Psoas muscle (tissue), 8 donors: ENCODE measurements at places on chromosomes 13 and 19. TPM values are rescaled to one million over a fixed set of nuclear protein-coding genes. Genes with fewer than 3 reads are reported as not detected.
A peak's percentile ranks its signal among the peaks of the same experiment; 100 is the strongest.

GRCh38 chr13:74966275-74966674, 515.7 kb downstream of the TBC1D4 start:
- no peak for DNase-seq

DNA sequence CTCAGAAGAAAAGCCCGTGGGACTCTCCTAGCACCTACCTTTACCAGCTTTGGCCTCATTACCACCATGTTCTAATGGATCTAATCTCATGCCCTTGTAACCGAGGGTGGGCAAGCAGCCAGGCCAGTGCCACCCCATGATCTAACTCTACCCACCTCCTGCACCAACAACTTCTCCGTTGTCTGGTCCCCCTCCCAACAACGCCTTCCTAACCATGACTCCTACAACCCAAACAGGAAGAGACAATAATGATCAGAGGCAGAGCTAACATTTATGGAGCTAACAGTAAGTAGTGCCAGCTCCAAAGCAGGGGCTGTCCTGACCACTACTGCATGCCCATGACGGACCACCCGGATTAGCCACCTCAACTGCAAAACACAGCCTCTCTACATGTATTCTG, 3.5 kb downstream of the USP12 start:
- DNase-seq, result no peak

The KCNN4 gene
- total RNA-seq, result 0.89 TPM

DNA sequence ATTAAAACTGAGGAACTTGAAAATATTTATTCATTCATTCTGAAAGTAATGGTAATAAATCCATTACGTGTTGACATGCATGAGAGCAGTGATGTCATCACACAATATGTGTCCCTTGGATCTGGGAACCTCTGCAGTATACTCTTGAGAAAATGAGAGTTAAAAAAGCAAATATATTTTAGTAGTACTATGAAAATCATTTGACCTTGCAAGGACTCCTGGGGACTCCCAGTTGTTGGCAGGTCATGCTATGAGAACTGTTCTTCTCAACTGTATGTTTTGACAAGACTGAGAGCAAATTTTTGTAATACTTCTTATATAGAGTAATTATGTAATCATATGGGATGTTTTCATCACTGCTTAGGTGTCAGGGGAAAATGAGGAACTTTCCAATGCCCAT, 249.4 kb downstream of the PCCA start:
- no peak for DNase-seq

DNA sequence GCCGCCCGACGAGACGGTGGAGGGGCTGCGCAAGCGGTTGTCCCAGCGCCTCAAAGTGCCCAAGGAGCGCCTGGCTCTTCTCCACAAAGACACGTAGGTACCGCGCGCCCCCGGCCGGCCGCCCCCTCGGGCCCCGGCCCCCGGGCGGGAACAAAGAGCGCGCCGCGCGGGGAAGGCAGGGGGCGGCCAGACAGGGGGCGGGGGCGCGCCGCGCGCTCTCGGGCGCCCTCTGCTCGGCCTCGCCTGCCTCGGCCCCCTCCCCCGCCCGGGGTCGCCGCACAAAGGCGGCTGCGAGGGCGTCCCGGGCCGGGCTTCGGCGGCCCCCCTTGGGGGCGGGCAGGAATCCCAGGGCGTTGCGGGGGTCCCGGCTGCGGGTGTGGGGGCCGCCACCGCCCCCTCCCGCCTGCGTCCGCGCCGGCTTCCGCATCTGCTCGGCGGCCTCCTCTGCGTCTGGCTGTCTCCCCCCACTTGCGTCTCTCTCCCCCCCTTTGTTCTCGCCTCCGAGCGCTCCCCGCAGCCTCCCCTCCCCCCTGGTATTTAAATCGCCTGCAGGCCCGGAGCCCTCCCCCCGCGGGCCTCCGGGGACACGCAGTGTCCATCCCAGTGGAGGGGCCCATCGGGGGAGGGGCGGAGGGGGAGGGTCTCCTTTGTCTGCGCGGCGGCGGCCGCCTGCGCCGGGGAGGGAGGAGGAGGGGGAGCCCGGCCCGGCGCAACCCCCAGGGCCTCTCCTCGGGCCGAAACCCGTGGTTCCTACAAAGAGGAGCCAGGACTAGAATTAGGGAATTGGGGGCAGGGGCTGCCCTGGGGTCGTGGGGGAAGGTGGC, 2.3 kb downstream of the MIDN start:
- DNase-seq, result peak; percentile 81

The ZNF91 gene
- total RNA-seq, result 161 TPM

The CACNG8 gene
- total RNA-seq, result 0.16 TPM

The IFNL3 gene
- total RNA-seq, result not detected

DNA sequence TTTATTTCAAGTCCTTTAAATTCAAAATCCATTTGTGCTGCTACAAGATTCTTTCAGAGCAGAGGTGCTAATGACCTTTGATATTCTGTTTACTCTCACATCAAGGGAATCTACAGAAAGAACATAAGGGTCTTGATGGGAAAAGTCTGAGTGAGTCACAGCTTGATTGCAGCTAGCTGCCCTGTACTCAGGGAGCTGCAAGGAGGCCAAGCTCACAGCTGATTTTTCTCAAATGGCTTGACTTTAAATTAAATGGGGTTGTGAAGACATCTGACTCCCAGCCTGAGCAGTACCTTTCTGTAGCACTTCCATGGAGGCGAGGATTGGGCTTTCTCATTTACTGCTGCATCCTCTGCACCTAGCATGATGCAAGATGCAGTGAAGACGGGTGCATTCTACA, 62.5 kb downstream of the RAP2A start:
- DNase-seq, result no peak

DNA sequence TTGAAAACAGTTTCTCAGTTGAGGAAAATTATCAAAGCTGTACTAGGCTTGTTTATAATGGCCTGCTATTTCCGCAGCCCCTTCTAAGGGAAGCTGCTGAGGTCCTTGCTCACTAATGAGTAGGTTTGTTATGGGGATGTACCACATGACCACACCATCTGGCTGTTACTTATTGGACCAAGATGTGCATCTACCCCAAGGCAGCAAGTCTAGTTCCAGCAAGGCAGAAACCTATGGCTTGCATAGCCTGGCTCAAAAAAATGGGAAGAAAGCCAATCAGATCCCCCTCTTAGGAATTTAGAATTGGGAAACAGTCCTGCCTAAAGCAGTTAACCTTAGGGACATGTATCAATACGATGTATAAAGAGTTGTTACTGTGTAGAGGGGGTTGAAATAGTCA, 186.5 kb upstream of the SPRY2 start:
- no peak for DNase-seq

DNA sequence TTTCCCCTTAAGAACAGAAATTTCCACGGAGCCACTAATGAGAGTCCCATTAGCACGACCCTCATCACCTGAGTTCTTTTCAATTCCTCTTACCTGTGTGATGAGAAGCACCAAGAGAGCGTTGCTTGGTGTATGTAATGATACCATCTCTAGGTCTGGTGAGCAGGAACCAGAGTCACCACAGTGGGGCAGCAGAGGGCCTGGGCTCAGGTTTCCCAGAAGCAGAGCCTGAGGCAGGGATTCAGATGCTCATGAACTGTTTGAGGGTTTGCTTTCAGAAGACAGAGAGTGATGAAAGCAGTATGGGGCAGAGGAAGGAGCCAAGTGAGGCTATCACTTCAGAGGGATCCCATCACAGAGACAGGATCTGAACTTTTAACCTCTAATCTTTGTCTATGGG, 3.1 kb upstream of the PTPRH start:
- DNase-seq, result no peak

- DNase-seq, result no peak
These were observed 55.8 kb upstream of the KLF2 start for GRCh38 chr19:16268676-16269319.

The CGB2 gene
- total RNA-seq, result not detected

The MUC16 gene
- 0.37 TPM for total RNA-seq

- DNase-seq, result no peak
These were observed 2.9 kb upstream of the CHAMP1 start for GRCh38 chr13:114311387-114311786.

DNA sequence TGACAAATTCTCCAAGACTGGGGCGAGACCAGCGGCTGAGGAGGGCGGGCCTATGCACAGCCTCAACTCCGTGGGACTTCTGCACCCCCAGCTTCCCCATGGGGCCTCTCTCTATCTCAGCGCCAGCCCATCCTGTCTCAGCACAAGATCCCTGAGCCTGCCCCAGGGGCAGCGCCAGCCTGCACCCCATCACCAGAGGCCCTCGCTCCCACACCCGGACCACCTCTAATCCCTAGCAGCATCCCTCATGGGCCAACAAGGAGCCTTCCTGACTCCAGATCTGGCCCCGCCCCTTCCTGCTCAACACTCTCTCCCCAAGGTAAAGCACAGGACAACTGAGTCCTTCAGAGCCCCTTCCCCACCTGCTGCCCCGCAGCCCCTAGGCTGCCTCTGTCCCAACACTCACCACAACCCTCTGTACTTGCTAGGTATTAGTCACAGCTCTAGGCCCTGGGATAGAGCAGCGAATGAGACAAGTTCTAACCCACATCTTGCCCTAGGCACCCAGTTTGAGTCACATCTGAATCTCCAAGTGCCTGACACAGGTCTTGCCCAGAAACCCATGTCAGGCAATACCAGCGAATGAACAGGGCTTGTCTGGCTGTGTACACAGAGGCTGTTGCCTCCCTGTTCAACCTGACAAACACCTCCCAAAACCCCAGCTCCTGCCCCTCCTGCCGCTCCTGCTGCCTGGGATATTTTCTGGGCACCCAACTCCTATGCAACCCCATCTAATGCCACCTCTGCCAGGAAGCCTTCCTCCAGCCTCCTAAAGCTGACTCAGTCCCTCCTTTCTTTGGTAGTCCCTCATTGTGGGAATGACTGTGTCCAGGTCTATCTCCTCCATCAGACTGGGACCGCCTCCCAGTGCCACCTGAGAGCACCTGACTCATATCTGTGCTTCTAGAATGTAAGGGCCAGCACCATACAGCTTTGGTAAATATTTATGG, 18.6 kb downstream of the GRIK5 start:
- DNase-seq, result no peak

- DNase-seq, result peak; percentile 77
These were observed 791 bp downstream of the TMED1 start for GRCh38 chr19:10835089-10835753.

DNA sequence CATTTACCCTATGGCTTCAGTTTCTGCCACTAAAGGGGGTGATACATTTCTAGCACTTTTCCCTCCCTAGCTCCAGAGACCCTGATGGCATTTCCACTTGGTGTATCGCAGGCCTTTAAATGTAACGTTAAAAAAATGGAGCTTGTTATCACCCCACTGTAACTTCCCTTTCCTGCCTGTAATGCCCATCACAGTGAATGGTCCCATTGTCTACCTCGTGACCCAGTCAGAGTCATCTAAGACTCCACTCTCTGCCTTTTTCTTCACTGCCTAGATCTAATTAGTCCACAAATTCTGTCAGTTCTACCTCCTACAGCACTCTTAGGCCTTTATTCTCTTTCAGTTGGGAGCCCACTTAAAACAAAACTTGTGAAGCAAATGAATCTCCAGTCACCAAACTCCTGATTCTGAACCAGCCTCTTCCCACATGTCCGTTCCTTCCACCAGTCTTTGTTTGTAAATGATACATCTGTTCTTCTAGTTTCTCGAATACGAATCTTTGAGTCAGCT, 64.8 kb downstream of the NHLRC3 start:
- no peak for DNase-seq

The SLC44A2 gene
- 86.1 TPM for total RNA-seq

The CERS1 gene
- 4.5 TPM for total RNA-seq

DNA sequence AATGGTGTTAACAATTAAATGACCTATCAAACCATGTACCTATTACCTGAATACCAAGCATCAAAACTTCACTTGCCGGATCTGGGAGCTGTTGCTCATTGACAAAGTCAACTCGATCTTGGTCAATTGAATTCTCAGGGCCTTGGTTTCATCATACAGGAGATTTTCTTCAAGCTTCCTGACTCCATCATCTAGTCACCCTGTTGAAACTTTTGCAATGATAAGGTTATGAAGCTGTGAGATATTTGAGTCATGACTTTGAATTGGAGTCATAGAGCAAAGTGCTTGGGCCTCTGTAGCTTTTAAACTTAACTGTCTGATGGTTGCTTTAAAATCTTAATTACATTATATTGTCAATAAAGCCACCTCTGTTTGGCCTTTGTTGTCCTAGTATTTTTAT, 260.9 kb downstream of the COG6 start:
- no peak for DNase-seq

GRCh38 chr19:296476-297225, 5.4 kb upstream of the PLPP2 start:
- DNase-seq, result peak; percentile 64

GRCh38 chr19:19417046-19417445, 11.6 kb downstream of the GATAD2A start:
- no peak for DNase-seq

DNA sequence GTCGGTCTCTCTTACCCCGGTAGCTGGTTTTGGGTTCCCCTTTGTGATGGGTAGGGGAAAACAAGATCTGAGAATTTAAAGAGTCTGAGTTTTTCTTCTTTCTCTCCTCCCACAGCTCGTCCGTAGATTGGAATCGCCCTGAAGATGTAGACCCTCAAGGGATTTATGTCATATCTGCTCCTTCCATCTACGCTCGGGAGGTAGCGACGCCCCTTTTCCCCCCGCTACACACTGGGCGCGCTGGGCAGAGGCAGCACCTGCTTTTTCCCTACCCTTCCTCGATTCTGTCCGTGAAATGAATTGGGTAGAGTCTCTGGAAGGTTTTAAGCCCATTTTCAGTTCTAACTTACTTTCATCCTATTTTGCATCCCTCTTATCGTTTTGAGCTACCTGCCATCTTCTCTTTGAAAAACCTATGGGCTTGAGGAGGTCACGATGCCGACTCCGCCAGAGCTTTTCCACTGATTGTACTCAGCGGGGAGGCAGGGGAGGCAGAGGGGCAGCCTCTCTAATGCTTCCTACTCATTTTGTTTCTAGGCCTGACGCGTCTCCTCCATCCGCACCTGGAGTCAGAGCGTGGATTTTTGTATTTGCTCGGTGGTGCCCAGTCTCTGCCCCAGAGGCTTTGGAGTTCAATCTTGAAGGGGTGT, 7.1 kb upstream of the SELENOV start:
- no peak for DNase-seq

DNA sequence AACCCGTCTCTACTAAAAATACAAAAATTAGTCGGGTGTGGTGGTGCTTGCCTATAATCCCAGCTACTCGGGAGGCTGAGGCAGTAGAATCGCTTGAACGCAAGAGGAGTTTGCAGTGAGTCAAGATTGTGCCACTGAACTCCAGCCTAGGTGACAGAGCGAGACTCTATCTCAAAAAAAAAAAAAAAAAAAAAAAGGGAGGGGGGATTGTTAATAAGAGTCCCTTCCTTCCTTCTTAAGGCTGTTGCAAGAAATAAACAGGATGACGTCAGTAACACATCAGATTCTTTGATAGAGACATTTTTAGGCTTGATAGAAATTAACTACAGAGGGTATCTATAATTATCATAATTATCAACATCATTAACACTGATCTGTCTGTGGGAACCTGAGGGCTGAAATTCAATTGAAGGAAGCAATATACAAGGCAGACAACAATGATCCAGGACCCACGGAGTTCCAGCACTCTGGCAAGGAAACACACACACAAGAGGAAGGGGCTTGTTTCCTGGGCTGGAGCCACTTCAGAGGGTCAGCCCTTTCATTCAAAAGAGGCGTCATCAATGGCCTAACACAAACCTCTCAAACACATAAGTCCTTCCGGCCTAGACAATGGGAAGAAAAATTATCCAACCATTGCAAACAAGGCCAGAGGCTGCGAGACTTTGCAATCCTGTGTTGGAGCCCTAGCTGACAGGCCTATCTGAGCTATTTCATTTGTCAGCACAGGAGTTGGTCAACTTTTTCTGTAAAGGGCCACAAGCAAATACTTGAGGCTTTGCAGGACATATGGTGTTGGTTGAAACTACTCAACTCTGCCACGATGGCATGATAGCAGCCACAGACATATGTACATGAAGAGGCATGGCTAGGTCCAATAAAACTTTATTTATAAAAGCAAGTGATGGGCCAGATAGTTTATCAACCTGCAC, 105.2 kb downstream of the INSR start:
- DNase-seq, result no peak

GRCh38 chr19:3548606-3549005, 8.8 kb downstream of the MFSD12 start:
- no peak for DNase-seq

The COX7A1 gene
- 1,598 TPM for total RNA-seq
